ENCODE measurements at places on chromosomes 12 and 14.

GRCh38 chr14:51515611-51516010, 136.1 kb upstream of the FRMD6 start:
- DNase-seq: no peak

- no peak for DNase-seq
Measured at GRCh38 chr14:22289570-22289969, 299.5 kb downstream of the DAD1 start.

GRCh38 chr14:104179126-104179525, 40.7 kb downstream of the KIF26A start:
- no peak for DNase-seq

DNA sequence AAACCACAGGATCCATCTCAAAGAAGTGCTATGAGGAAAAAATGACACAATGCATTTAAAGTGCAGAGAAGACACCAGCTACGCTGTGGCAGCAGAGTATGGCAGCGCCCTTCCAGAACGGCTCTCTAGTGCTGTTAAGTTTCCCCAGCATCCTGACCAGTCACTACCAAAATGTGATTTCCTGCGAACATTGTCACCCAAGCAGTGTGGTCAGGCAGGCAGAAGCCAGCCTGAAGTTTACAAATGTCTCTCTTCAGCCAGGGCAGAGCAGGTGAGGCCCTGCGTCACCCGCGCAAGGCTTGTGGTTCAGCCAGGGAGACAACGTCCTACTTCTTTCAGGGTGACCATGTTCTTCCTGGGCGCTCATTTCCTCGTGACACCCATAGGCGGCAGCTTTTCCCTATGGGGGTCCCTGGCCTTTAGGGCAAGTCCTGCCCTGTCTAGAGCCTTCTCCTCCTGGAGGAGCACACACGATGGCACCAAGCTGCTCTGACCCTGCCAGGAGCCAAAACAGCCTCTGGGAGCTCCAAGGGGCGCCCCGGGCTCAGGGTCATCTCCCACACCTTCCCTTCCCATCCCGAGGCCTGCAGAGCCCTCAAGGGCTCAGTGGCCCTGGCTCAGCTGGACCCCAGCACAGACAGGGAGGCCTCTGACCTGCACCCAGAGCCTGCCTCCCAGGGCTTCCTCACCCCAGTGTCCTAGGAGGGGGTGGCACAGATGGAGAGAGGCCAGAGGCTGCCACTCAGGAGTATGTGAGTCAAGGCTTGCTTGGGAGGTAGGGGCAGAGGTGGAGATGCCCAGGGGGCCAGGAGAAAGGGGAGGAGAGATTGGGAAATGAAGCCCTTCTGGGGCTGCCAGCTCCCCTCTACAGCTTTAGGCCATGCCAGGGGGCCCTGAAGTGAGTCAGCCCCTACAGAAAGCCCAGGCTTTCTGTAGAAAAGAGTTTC, 41.9 kb downstream of the PSMA6 start:
- DNase-seq: no peak

DNA sequence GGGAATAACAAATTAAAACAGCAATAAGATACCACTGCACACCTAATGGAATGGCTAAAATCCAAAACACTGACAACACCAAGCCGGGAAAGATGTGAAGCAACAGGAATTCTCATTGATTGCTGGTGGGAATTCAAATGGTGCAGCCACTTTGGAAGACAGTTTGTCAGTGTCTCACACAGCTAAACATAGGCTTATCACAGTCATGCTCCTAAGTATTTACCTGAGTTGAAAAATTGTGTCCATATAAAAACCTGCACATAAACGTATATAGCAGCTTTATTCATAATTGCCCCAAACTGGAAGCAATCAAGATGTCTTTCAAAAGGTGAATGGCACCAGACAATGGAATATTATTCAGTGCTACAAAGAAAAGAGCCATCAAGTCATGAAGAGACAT, 21.6 kb downstream of the GNPTAB start:
- no peak for DNase-seq

DNA sequence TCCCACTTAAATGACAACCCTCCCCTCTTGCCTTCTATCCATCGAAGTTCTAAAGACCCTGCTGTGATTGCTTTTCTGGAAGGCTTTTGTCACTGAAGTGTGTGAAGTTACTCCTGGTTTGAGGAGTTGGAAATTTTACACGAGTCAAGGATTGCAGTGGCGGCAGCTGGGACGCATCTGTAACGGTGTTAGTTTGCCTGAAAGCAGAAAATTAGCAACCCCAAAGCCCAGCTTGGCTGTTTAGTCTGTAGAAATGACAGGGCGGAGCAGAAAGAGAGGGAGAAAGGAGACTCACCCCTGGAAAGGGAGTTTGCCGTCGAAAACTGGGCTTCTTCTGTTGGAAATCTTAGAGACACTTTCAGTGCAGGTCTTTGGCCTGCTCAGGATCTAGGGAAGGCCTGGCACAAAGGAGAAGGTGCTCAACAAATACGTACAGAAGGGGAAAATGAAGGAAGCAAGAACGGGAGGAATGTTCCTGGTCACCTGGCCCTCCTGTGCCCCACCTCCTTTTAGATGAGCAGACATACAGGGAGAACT, 931 bp upstream of the MYF5 start:
- DNase-seq: no peak

DNA sequence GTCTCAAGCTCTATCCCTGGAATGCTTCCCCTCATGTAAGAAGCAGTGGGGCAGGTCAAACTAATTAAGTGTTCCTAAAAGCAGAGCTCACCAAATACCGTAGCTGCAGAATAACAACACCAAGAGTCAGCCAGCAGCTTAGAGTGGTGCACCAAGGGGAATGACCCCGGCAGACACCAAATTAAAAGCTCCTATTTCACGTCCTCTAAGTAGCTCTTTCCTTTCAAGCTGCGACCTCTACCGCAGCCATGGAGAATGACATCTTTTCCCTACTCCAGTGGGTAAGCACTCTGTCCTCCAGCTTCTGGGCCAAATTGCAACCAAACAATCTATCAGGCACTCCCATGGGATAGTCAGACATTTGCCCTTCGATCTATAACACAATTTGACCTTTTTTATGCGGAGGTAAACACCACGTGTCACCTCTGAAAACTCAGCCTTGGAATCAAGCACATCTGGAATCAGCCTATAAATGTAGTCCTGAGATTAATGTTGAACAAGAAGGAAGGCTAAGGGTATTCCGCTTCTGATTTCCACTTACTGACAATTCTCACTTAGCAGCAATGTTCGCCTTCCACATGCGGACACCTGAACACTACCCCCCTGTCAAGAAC, 67.6 kb upstream of the CDKN3 start:
- DNase-seq: peak; percentile 88

DNA sequence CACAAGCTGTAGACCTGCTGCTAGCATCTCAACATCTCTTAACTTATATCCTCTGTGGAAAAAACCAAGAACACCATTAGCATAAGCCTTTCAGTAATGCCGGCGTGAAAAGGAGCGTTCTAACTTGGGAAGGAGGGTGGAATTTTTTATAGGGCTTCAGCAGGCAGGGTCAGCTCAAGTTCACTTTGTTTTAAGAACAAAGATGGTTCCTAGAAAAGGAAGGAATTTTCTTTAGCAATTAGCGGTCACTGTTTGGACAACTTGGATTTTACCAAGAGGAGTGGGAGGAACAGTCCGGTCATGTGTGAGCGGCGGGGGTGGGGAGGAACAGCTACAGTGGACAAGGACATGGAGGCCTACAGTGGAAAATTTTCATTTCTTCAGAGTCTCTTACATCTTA, 35.9 kb downstream of the BBS10 start:
- no peak for DNase-seq

DNA sequence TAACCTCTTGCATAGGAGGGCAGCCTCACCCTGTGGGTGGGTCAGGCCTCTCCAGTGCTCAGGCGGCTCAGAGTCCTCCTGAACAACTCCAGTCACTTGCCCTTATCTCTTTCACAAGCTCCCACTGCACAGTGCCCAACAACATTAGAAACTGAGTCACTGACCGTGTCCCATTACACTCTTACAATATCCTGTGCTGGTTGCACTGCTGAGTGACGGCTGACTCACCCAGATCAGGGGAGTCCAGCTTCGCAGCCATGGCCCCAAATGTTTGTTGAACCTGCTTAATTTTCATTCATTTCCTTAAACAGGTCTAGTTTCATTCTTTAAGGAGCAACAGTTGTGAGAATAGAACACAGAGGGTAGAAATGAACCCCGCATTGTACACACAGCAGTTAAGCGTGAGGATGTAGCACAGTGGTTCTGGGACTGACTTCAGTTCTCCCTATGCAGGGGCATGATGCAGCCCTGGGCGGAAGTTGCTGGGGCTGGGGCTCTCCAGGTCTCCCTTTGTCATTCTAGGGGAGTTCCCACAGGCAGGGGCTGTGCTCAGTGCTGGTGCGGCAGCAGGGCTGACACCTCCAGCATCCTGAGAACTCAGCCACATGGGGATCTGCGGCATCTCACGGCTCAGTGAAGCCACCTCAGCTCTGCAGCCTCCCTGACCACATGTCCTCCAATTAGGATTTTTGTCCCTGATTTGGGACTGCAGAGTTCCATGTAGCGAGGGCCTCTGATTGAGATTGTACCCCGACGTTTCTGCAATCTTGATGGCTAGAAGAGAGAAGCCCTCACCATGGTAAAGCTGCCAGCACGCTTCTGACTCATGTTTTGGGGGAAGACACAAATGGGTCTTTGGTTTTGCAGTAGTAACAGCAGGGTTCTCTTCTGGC, 16.1 kb downstream of the GPR68 start:
- no peak for DNase-seq

GRCh38 chr12:20439626-20440025, 71.3 kb downstream of the PDE3A start:
- no peak for DNase-seq

- no peak for DNase-seq
Measured at GRCh38 chr12:114864837-114865551, 181.0 kb upstream of the TBX3 start.

DNA sequence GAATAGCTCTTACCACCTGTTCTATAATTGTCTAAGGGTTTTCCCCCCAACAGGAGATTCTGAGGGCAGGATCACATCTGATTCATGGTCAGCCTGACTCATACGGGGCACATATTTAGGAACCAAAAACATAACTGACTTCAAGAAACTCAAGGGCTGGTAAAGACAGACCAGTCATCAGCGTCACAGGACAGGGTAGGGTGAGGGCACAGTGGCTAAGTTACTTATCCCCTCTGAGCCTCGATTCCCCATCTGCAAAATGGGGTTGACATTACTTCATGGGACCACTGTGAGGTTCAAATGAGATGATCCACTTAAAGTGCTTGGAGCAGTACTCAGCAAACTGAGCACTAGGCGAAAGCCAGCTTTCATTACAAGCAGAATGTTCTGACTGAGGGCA, 606 bp downstream of the CINP start:
- DNase-seq: no peak

DNA sequence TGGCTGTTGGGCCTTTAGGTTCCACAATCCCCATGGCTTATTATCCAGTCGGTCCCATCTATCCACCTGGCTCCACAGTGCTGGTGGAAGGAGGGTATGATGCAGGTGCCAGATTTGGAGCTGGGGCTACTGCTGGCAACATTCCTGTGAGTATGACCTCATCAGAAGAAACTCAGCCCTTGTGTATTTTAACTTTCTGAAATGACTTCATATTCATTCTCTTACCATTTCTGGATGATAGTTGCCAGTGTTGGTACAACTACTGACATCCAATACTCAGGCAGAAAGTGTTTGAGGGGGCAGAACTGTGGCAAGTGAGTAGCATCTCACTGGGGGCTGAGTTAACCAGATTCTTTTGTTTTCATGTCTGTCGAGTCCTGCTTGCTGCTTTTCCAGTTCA, 2.3 kb downstream of the DAZAP2 start:
- no peak for DNase-seq

DNA sequence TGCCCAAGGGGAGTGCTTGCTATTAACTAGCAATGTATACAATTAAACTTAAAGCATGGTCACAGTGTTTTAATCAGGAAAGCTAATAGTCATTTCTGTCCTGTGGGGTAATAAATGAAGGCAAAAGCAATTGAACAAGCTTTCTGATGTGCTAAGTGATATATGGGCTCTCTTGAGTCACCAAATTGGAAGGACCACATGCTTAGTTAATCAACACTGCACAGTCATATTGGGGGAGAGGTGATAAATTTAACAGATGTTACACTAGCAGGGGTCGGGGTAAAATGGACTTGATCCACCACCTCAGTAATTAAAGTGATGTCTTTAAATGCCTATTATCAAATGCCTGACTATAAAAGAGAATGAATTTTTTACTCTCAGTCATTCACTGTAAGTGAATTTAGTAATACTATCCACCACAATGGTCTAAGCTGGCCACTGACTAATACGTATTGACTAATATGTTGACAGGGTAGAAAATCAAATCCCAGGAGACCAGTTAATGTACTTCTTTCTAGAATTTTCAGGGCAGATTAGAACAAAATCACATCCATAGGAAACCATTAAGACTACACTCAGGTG, 736.3 kb downstream of the RPS29 start:
- no peak for DNase-seq

DNA sequence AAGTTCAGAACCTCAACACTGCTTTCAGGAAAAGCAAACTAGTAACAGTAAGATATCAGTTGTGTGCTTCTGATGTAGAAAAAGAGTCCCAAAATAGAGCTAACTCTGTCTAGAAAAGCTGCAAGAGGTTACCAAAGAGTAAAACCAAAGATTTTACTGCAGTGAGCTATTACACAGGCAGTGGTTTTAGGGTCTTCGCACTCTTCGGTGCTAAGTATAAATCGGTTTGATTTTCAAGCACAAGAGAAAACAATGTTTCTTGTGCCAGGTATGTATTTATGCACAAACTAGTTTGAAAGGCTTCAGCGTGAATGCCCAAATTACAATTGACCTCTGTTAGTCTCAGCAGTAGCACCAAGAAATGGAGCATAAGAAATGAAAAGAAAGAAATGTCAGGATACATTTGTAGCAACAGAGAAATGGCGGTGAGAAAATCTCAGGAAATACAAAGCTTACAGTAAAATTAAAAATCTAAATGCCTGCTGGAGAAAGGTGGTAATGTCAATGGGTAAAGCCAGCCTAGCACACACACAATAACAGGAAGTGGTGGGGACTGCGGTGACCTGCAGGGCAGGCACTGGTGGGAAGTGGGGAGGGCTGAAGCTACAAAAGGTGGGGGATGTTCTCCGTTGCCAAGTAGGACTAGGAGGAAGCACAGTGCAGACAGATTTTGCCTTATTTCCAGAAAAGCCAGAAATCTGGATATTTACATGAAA, 18.0 kb upstream of the DYRK2 start:
- peak; percentile 63 for DNase-seq

DNA sequence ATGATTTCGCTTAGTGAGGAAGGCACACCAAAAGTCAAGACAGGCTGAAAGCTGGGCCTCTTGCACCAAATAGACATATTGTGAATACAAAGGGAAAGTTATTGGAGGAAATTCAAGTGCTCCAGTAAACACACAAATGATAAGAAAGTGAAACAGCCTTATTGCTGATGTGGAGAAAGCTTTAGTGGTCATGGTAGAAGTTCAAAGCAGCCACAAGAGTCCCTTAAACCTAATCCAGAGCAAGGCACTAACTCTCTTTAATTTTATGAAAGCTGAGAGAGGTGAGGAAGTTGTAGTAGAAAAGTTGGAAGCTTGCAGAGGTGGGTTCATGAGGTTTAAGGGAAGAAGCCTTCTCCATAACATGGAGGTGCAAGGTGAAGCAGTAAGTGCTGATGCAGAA, 988.3 kb downstream of the VRK1 start:
- DNase-seq: no peak
